Hindlimb muscle (tissue), 1 donor: ENCODE measurements at places on chromosomes 2 and 18.

- no peak for DNase-seq
These were observed 24.7 kb upstream of the IGFBP2 start for GRCh38 chr2:216608525-216608924.

DNA sequence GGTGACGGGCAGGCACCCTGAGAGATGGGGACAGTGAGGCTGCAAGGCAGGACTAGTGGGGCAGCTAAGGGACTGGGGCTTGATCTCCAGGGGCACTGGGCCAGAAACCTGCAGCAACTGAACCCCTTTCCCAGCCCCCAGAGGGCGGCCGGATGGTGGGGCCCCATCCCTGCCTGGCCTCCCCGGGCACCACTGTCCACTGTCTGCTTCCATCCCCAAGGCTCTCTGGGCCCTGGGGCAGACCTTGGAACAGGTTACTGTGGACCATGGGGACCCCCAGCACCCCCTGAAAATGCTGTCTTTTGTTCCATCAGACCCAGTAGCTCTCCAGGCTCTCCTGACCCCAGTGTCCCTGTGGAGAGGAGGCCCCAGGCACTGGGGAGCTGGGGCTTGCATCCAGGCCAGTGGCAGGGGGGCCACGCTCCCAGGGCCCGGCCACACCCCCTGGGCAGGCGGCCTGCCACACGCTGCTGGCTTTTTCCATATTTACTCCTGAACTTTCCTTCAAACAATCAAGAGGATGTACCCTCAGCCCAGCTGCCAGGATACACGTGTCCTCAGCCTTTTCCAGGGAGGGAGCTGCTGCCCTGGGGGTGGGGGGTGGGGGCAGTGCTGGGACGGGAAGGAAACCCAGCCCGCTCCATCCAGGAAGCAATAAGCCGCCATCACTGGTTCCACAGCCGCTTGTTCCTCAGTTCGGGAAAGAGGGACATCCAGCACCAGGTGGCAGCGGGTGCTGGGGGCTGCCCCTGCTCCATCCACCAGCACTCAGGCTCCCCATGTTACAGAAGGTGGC is 102.3 kb upstream of the ODC1 start:
- no peak for DNase-seq

- no peak for DNase-seq
These were observed 128.4 kb upstream of the CCDC85A start for GRCh38 chr2:56055405-56055804.

- no peak for DNase-seq
These were observed 69.9 kb downstream of the GLI2 start for GRCh38 chr2:120805602-120806001.

DNA sequence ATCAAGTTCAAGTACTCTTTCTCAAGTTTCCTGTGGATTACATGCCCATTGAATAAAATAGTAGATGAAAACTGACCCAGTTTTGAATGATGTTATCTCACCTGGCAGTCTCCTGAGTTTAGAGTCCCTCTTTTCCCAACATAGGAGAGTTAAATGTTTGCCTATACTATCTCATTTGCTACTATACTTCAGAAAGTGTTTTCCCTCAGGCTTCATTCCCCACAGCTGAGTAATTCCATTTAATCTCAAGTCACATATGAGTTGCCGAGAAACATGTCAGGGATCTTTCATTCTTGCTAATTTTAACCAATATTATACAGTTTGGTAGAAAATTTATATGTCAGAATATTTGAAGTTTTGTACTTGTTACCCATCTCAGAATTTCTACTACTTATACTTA is 150.4 kb upstream of the CDH19 start:
- no peak for DNase-seq

DNA sequence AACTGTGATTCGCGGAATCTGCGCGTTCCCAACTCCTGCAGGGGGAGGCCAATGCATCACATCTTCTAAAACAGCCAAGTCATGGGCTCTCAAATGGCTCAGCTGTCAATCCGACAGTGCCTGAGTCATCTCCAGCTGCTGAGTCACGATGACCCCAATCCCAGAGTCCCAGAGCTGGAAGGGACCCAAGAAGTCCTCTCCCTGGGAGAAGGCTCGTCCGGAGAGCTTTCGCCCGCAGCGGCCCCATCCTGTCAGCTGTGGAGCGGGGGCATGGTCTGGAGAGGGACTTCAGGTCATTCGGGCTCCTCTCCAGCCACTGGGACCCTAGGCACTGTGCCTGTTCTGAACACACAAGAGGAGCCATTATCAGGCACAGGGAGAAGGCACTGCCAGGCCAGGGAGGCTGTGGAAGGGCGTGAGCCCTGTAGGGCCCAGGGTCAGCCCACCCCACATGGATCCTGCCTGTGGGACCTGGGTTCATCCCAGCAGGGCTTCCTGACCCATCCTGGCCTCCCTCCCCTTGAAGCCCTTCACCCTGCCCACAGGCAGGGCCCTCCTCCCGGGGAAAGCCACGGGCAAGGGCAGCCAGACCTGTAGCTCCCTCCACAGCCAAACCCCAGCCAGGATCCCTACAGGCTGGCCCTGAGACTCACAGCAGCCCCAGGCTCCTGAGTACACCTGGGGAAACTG is 47.6 kb upstream of the GPC1 start:
- no peak for DNase-seq

DNA sequence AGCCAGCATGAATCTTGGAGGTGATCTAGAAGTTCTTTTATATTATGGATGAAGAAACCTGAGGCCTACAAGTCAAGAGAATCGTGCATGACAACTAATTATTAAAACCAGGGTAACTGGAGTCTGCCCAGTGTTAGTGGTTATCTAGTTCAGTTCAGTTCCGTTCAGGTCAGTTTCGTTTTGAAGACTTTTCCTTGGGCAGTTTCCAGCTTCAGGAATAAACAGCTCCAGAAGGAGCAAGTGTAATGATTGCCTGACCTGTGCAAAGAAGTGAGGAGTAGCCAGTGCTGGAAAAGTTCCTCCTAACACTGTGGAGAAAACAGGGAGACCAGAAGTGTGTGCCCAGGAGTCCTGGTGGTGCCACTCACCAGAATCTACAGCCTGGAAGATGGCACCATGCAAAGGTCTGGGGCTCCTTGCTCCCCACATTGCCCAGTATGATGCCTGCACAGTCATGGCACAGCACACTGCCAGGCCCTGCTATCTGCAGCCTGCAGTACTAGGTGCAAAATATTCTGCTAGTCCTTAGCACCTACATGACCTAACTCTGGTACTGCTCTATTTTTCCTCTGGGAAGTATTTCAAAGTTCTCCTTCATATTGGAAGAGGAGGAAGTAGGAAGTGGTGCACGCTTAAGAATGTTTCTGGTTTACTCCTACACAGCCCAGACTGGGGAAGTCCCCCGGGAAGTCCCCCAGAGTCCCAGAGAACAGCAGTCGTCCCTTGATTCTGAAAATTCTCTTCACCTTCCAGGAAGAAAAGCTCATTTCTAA is 65.8 kb downstream of the SUMO1 start:
- no peak for DNase-seq

DNA sequence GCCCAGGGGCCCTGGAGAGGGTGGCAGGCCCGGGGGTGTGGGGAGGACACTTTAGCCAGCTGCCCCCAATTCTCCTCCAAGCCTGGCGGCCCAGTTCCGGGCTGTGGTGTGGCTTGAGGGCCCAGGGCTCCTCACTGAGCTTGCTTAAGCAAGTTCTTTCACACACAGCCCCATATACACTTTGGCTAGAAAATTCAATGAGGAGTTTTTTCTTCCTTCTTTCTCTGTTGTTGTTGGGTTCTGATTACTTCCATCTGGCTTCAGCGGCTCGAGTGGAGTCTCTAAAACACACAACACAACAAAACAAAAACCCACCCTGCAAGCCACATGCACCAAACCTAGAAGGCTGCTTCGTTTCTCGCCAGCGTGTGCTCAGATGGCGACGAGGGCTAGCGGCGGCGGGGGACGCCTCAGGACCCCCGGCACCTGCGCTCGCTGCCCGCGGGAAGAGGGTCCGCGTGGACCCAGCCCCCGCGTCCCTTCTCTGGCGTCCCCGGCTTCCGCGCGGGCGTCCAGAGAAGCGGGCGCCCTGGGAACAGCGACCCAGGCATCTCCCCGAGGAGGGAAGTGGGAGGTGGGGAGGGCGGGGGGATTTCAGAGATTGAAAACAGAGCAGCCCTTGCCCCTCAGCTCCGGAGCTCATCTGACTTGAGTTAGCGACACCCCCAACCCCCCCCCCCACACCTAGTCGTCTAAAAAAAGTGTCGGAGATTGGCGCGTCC is 577 bp upstream of the GLI2 start:
- peak; percentile 56 for DNase-seq
